Left lung (tissue), 14 donors: ENCODE measurements at places on chromosomes 5 and 9. TPM values are rescaled to one million over a fixed set of nuclear protein-coding genes. Genes with fewer than 3 reads are reported as not detected.

ARID3C gene
- not detected for polyA plus RNA-seq

GRCh38 chr5:4233671-4234070 is 638.0 kb downstream of the IRX1 start:
- no peak for DNase-seq

DNA sequence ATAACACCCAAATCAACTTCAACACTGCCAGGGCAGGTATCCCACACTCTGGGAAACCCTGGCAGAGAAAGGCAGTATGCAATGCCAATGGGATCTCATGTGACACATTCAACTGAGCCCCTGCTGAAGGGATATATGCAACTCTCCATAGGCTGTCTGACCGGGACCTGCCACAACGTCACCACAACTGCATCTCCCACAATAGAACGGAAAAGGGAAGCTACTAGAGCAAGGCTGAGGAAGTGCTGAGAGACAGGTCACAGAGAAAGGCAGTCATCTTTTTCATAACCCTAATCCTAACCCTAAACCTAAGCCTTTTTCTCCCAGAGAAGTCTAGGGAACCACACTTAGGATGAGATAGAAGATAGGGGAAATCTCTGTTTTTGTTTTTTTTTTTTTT is 345.9 kb upstream of the CD180 start:
- DNase-seq, result no peak

DNA sequence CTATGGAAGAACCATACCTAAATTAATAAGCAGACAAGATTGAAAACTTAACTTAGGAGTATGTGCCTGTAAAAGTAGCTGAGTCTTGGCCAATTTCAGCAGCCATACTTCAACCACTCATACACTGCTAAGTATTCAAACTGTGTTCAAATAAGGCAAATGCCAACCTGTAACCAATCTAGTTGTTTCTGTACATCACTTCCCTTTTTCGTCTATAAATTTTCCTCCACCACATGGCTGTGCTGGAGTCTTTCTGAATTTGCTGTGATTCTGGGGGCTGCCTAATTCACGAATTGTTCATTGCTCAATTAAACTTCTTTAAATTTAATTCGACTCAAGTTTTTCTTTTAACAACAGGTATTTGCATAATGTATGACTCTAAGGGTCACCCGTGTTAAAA is 184.4 kb downstream of the PLK2 start:
- no peak for DNase-seq

DNA sequence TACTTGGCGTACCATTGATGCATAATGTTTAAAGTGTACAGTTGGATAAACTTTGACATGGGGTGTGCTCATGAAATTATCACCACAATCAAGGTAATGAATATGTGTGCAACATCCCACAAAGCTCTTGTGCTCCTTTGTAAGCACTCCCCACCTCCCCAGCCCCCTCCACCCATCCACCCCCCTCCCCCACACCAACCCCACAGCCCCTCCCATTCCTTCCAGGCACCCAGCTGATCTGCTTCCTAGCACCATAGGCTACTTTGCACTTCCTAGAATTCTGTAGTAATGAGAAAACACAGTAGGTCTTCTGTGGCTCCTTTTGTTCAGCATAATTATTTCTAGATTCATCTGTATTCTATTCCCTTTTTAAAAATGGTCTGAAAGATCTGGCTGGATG is 24.5 kb downstream of the FGD3 start:
- no peak for DNase-seq

SPOCK1 gene
- polyA plus RNA-seq, result 0.79 TPM

- DNase-seq, result no peak
These were observed 424.6 kb downstream of the CCDC171 start for GRCh38 chr9:15977438-15977837.

DNA sequence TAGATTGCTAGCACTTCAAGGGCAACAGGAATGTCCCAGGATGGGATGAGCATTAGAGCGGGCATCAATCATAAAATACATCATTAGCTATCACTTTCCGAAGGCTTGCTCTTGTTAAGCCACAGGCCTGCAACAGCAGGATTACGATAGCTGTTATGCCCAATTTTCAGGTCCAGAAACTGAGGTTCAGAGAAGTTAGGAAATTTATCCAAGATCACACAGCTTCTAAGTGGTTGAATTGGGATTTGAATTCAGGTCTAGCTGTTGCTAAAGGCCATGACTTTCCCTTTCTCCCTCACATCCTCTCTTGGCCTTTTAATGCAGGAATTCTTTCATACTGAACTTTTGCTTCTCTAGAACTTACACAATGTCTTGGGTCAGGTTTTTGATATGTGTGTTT is 119.4 kb upstream of the ERCC6L2 start:
- DNase-seq, result no peak

- no peak for DNase-seq
These were observed 41.3 kb upstream of the SMU1 start for GRCh38 chr9:33117796-33118195.

GRCh38 chr5:1958211-1959010 is 75.7 kb upstream of the IRX4 start:
- no peak for DNase-seq

MSMP gene
- not detected for polyA plus RNA-seq

GRIN3A gene
- polyA plus RNA-seq, result 2.0 TPM

ZBTB26 gene
- 22.0 TPM for polyA plus RNA-seq

GRCh38 chr9:84557751-84558150 is 111.8 kb upstream of the NTRK2 start:
- no peak for DNase-seq

GRCh38 chr5:2698581-2698980 is 52.9 kb downstream of the IRX2 start:
- DNase-seq, result no peak

CKMT2 gene
- polyA plus RNA-seq, result 4.6 TPM

DNA sequence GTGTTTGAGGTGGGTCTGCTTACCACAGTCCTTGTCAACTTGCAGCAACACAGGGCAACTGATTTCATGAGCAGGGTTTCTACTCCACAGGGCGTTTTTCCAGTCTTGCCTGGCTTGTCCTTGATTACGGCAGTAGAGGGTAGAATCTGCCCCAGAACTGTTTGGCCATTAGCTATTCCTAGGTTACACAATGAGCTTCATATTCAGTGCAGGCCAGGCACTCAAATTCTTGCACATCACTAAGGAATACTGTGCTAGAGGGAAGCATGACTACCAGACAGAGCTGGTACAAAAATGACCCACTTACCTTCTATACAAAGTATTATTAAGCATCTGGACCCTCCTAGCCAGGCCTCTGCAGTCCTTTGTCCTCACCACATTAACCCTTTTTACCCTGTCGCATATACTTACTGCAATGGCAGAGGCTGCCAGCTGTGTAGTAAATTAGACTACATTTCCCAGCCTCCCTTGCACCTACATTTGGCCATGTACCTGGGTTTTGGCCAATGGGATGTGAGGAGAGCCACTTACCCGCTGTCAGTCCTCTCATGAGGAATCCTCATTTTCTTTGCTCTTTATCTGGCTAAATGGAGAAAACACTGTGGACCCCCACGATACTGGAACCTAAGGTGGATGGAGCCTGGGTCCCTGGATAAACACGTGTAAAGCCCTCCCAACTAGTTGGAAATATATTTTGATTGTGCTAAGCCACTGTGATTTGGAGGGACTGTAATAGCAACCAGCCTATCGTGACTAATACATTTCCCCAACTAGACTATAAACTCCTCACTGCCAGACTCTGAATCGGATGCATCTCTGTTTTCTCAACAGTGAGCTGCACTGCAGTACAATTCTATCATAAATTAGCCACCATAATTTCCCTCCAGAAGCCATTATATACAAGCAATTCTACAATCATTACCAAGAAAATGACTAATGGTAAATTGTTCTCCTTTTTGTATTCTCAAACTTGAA is 218.7 kb downstream of the GLIS3 start:
- no peak for DNase-seq
